ENCODE measurements at places on chromosomes 16 and 17. TPM values are rescaled to one million over a fixed set of nuclear protein-coding genes. Genes with fewer than 3 reads are reported as not detected.

The DPEP1 gene
- 24.2 TPM for total RNA-seq

The ABCA6 gene
- 7.6 TPM for total RNA-seq

The KRTAP1-5 gene
- total RNA-seq = not detected

The MYH8 gene
- total RNA-seq = 0.28 TPM

The KREMEN2 gene
- not detected for total RNA-seq

The PPY gene
- total RNA-seq = not detected

The NOD2 gene
- 3.6 TPM for total RNA-seq

The CACNG4 gene
- total RNA-seq = 0.31 TPM

The UBALD2 gene
- 54.3 TPM for total RNA-seq

The VWA3A gene
- 0.76 TPM for total RNA-seq

The GABARAP gene
- total RNA-seq = 477 TPM

The CPSF4L gene
- not detected for total RNA-seq

The INO80E gene
- total RNA-seq = 74.1 TPM

The SOX15 gene
- total RNA-seq = 0.88 TPM

The TMEM170A gene
- 22.8 TPM for total RNA-seq

The PITPNM3 gene
- total RNA-seq = 9.1 TPM

The ITGAD gene
- total RNA-seq = 0.13 TPM

The G6PC1 gene
- 0.16 TPM for total RNA-seq

The CDYL2 gene
- 27.3 TPM for total RNA-seq

The KCNH4 gene
- total RNA-seq = 0.35 TPM

The HOXB8 gene
- 48.7 TPM for total RNA-seq

The ZACN gene
- total RNA-seq = 0.22 TPM

The SMPD3 gene
- 0.72 TPM for total RNA-seq

The OTOP2 gene
- total RNA-seq = not detected

The GNG13 gene
- not detected for total RNA-seq

The KRTAP4-9 gene
- total RNA-seq = not detected

The MAPK8IP3 gene
- 67.7 TPM for total RNA-seq

The SMIM5 gene
- total RNA-seq = 8.0 TPM

The CSF3 gene
- not detected for total RNA-seq

The TP53TG3F gene
- not detected for total RNA-seq

The MSLN gene
- total RNA-seq = 19.4 TPM

The NHLRC4 gene
- total RNA-seq = 3.3 TPM

The ATP2A1 gene
- total RNA-seq = 0.25 TPM

The HES7 gene
- 0.25 TPM for total RNA-seq
